Stimulated activated CD4-positive, alpha-beta T cell treated with anti-CD3 and anti-CD28 coated beads, Interleukin-1b, Interleukin-23, amount 100 ng/mL, for 4 hours (primary cell): ENCODE measurements at places on chromosomes 3 and 15.

GRCh38 chr3:18300916-18301315 is 124.2 kb downstream of the SATB1 start:
- DNase-seq, result no peak

GRCh38 chr3:147341727-147342126 is 64.6 kb downstream of the ZIC4 start:
- DNase-seq, result no peak

DNA sequence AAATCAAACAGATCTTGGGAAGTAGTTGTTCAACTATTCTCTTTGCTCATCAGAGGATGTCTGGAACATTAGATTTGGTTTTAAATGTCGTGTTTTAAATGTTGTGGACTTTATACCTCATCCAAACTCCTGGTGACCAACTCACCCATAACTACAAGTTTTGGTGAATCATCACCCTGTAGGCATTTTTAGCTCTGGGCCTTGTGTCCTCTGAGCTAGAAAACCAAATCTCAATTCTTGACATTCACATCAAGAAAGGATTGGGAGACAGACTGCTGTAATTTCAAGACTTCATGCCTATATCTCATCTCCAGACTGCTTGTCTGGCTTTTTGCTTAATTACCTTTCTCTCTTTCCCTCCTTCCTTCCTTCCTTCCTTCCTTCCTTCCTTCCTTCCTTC is 228.5 kb upstream of the ROBO2 start:
- no peak for DNase-seq

DNA sequence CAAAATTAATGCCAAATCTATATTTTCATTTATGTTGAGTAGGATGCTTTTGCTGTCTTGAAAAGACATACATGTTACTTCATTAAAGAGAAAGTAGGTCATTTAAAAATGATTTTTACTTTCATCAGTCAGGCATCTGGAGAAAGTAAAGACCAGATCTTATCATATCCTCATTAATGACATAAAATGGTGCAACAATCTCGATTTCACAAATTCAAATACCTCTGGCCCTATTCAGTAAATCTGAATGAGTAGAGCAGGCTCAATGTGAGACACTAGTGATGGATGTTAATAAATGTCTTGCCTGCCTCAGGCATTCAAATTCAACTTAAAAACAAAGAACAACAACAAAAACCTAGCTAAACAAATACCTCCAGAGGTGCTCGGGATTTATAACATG is 714.1 kb downstream of the NAALADL2 start:
- no peak for DNase-seq

DNA sequence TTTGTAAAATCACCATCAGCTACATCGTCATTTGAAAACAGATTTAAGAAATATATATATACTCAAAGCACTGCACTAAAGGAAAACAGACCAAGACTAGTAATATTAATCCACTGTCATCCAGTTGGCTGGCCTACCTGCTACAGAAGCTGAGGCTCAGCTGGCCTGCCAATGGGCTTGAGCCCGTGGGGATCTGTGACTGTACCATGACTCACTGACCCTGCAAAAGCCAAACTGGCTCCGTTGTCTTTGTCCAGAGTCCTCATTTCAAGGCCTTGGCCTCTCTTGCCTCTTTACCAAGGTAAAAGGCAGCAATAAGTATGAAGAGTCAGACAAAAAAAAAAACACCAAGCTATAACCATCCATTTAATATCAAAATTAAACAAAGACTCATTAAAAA is 463.5 kb upstream of the RASGRP1 start:
- DNase-seq, result no peak

- DNase-seq, result no peak
Measured at GRCh38 chr3:3084890-3085289, 25.3 kb downstream of the IL5RA start.

DNA sequence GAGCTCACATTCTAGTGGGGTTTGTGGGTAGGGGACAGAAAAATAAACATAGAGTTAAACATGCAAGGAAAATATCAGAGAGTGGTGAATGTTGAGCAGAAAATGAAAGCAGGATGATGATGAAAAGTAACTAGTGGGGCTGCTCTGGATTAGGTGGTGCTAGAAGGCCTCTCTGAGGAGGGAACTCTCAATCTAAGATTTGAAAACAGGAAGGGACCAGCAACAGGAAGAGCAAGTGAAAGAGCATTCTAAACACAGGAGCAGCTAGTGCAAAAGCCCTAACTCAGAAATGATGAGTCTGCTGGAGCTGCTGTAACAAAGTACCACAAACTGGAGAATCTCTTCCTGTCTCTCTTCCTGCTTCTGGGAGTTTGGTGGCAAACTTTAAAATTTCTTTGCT is 468.6 kb upstream of the AGTR1 start:
- no peak for DNase-seq

GRCh38 chr3:100207886-100208285 is 52.9 kb upstream of the TBC1D23 start:
- no peak for DNase-seq

DNA sequence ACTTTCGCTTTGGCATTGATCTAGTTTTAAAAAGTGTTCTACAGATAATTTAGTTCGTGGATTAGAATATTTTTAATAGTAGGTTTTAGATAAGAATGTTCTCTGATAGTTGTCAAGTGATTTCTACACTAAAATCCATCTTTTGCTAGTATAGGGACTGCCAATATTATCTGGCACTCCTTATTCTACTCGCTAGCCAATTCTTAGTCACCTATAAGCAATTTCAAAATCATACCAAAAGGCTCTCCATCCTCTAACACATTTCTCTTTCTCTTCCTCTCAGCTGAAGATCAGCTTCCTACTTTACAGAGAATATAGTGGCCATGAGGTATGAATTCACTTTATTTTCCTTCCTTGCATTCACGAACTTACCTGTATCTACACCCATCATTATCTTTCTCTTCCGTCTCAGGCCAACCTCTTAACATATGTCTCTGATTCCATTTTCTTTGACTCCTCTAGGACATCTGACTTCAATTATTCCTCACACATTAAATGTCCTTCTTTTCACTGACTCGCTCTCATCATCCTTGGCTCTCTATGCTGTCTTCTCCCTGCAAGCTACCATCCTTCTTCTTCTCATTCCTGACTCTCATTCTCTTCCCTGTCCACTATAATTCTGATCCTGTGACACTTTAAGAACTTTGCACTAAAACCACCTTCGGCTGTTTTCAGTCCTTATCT is 35.5 kb downstream of the C3orf80 start:
- DNase-seq, result no peak

GRCh38 chr15:87722941-87723691 is 533.4 kb downstream of the NTRK3 start:
- DNase-seq, result no peak

DNA sequence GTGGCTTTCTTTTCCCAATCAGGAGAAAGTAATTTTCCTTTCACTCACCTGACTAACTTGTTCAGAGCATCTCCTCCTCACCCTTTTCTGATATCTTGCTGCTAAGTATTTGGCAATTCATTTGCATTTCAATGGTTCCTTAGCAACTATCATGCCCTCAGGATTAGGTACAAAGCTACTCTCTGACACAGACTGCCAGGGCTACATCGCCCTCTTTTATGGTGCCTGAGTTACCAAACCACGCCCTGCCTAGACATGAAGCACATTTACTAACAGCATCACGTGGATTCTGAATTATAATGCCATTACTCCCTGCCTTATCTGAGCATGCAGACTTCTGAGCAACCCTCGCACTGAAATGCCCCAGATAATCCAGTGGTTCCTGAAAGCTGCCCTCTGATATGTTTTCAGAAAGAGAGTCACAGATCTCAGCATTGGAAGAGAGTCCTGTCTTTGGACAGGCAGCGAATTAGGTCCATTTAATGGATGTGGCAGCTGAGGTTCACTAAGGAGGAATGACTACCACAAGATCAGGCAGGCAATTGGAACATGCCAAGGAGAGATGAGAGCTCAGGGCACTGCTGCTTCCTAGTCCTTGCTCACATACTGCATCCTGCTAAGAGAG is 14.5 kb downstream of the EPHB1 start:
- no peak for DNase-seq

DNA sequence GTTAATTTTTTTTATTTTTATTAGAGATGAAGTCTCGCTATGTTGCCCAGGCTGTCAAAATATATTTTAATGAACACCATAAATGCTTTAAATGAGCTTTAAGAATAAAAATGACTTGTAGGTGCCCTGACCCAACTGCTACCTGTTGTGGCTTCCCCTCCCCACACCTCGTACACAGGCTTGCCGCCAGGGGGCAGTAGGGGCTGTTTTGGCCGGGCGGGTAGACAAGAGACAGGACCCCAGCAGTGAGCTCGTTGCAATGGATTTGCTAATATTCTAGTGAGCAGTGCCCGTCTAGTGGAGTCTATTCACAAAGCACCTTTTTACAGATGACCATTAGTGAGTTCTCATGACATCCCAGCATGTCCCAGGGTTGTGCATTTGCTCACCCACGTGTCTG is 418.1 kb downstream of the OCA2 start:
- no peak for DNase-seq

GRCh38 chr3:121809249-121809648 is 25.6 kb downstream of the IQCB1 start:
- no peak for DNase-seq

GRCh38 chr15:29819979-29820378 is 2.3 kb downstream of the TJP1 start:
- no peak for DNase-seq

GRCh38 chr3:104536715-104537114 is 830.0 kb upstream of the ALCAM start:
- no peak for DNase-seq

- no peak for DNase-seq
Measured at GRCh38 chr3:39109086-39109485, 1.6 kb downstream of the TTC21A start.

GRCh38 chr3:163779396-163780344 is 1298.6 kb downstream of the SI start:
- no peak for DNase-seq

GRCh38 chr3:171286580-171287249 is 173.5 kb downstream of the TNIK start:
- no peak for DNase-seq

DNA sequence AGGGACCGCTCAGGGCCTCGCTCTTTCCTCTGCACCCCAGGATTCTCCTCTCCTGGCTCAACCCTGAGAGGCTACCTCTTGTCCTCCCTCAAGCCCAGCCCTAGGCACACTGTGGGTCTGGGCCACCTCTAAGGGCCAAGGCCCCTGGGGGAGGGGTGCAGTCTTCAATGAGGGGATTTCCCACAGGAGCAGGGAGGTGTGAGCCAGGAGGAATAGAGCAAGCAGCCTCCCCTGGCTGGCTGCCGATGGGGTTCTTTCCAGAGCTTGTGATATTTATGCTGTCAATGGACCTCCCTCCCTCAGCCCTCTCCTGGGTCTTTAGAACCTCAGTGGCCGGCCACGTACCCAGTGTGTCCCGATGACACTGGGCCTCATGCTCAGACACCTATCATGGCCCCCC is 99.5 kb upstream of the RPL32 start:
- no peak for DNase-seq

- DNase-seq, result no peak
Measured at GRCh38 chr3:160041465-160041864, 52.8 kb downstream of the IL12A start.

GRCh38 chr3:71454512-71455403 is 128.8 kb downstream of the FOXP1 start:
- DNase-seq, result no peak

DNA sequence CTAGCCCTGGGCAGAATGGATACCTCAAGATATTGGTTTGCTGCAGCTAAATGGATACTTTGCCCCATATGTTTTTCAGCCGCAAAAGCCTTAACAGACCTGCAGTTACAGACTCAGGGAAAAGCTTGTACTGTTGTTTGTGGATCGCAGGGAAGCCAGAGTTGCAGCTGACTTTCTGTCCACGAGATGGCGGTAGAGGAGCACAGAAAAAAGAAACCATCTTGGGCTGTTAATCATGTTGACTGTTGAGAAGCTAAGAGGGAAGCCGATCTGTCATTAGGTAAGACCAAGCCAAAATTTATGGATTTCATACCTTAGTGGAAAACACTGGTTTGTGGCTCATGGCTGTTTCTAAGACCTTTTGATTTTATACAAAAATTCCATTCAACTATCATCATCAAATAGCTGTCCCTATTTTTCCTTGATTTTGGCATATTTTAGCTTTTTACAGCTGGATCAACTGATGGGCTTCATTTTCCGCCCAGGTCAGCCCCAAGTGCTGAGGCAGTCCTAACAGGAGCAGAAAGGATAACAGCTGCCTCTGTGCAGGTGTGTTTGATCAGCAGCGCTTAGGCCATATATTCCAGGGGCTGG is 205.7 kb upstream of the ZPLD1 start:
- peak; percentile 59 for DNase-seq

DNA sequence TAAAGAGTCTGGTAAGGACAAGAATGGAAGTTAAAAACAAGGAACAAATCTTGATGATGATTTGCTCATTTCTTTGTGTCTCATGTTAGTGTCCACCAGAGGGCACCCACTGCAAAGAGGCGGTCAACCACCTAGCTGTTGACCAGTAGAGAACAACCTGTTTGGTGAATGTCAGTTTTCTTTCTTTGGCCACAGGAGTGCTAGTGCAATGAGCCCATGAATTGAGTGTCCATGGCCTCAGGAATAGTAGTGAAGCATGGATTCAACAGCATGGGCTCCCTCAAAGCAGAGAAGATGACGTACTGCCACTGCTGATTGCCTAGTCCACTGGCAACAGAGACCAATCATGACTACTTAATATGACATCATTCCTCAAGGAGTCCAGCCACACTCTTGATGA is 10.7 kb upstream of the CNTN6 start:
- no peak for DNase-seq

DNA sequence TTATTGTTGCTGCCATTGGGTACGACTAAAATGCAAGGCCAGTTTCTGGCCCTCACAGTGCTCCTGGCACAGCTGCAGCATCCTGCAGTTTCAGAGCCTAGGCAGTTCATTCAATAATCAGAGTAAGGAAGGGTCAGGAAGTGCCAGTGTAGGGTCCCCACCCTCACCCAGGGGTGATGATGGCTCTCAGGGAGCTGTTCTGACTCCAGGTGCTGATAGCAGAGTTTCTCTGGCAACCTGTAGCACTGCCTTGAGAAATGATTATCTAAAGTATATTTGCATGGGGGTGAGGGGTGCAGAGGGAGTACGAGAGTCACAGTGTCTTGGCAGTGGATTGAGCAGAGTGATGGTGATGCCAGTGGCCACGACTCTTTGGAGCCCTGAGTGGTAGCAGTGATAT is 15.5 kb upstream of the IL16 start:
- DNase-seq, result no peak

DNA sequence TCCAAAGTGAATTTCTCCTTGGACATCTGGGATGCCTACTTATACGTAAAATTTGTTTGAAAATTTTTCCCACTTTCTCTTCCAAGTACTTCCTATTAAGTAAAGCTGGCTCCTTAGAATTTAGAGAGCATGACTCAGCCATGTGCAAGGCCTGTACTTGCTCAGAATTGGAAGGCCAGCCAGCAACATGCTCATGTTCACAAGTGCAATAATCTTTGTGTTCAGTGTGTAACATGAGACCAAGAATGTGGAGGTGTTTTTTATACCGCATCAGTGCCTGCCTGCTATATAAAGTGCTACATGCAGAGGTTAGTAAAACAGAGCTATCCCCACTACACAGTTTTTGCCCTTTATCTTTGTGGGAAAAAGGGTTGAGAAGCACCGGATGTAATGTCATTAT is 151.9 kb upstream of the FEZF2 start:
- DNase-seq, result no peak

GRCh38 chr3:8516783-8517182 is 15.2 kb downstream of the LMCD1 start:
- DNase-seq, result no peak
